Thyroid gland (tissue), 4 donors: ENCODE measurements at places on chromosomes 2 and 18. TPM values are rescaled to one million over a fixed set of nuclear protein-coding genes. Genes with fewer than 3 reads are reported as not detected.

POU3F3 gene
- not detected for total RNA-seq

PDCD1 gene
- 0.49 TPM for total RNA-seq

CRYBA2 gene
- total RNA-seq: not detected

WDR7 gene
- 54.5 TPM for total RNA-seq

GRCh38 chr2:197212344-197213262 lies 98.0 kb downstream of the ANKRD44 start:
- DNase-seq: no peak
- H3K36me3 ChIP-seq: no peaks in the 10 kb centered on the region
- peaks cover 37% of the 10 kb centered on the region for H3K4me1 ChIP-seq
- no peak overlapping the region for H3K27ac ChIP-seq
- no peak overlapping the region for H3K4me3 ChIP-seq
- no peaks in the 10 kb centered on the region for H3K27me3 ChIP-seq
